Bronchial epithelial cell (primary cell): ENCODE measurements at places on chromosomes 13 and 19. TPM values are rescaled to one million over a fixed set of nuclear protein-coding genes. Genes with fewer than 3 reads are reported as not detected.

The CRX gene
- not detected in 2 replicates for total RNA-seq

DNA sequence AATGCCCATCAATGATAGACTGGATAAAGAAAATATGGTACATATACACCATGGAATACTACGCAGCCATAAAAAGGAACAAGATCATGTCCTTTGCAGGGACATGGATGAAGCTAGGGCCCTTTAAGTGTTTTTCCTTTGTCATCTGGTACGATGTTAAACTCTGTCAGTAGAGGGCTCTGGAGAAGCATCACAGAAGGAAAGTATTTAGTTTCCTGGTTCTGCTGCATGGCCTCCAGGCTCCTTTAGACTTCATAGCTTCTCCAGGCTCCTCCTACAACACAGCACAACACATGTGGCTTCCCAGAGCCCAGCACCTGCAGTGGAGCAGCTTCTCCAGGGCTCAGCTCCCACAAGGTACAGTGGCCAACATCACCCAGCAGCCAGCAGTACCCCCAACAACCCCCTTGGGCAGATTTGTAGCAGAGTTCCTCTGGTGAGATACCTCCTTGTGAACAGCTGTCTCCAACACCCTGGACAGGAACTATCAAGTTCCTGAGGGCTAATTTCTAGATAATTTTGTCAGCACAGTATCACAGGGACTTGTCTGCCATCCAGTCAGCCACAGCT is 63.4 kb downstream of the KCTD12 start:
- DNase-seq = peak; percentile 43

- no peak for DNase-seq
Observed at GRCh38 chr13:90883592-90883991, 463.9 kb upstream of the MIR17HG start.

GRCh38 chr19:40507892-40508291 is 41.1 kb downstream of the SPTBN4 start:
- DNase-seq = no peak

- no peak for DNase-seq
Observed at GRCh38 chr19:1767464-1767933, 14.2 kb downstream of the ONECUT3 start.

DNA sequence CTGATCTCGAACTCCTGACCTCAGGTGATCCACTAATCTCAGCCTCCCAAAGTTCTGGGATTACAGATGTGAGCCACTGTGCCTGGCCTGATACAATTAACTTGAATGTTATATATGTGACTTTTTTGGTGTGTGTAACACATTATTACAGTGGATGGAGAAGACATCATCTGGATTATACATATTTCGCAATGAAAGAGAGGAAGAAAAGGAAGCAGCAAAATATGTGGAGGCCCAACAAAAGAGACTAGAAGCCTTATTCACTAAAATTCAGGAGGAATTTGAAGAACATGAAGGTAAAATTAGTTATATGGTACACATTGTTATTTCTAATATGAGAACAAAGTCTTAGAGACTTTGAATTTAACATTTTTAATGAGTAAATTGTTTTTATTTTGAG is 55.5 kb downstream of the BRCA2 start:
- no peak for DNase-seq

The URAD gene
- total RNA-seq = not detected in 2 replicates

- DNase-seq = peak; percentile 57
Observed at GRCh38 chr13:34577051-34577450, 365.0 kb upstream of the NBEA start.

The CGB5 gene
- total RNA-seq = 0.26 and 0.64 TPM in 2 replicates

DNA sequence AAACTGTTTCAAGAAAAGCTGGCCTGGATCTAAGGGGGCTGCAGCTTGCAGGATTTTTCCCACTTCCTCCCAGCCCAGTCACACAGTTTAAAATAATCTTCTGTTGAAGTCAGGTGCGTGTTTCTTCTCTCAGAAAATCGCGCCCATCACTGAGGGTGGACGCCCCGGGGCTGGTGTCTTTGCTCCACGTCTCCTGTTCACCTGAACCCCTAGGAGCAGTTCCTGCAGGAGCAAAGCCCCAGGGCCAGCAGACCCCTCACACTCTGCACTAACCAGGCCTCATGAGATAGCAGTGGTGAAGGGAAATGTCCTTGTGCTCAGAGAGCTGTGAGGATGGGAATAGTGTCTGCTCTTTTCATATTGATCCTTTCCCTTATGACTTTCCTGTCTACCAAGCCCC is 920 bp upstream of the SIGLEC7 start:
- DNase-seq = no peak

- peak; percentile 25 for DNase-seq
Observed at GRCh38 chr19:45952686-45953505, 20.8 kb downstream of the NOVA2 start.

The SWSAP1 gene
- total RNA-seq = 0.53 and 0.90 TPM in 2 replicates

The GJB6 gene
- total RNA-seq = 32.6 and 99.9 TPM in 2 replicates

DNA sequence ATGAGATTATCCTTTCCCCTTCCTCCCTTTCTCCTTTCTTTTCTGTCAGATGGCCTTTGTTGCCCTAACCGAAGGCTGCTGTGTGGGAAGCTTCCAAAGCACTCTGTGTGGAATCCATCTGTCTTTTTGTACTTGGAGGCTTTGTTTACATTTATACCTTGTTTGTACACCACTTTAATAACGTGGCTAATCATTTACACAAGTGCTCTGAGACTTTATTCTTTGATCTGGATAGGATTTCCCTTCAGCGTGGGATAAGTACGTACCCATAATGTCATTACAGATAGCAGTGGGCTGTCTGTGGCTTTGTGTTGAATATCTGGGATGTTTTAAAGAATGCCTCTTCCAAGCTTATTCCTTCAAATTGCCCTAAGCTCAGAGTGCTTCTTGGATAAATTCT is 684.7 kb upstream of the SLITRK5 start:
- DNase-seq = no peak

The CNMD gene
- not detected in 2 replicates for total RNA-seq

DNA sequence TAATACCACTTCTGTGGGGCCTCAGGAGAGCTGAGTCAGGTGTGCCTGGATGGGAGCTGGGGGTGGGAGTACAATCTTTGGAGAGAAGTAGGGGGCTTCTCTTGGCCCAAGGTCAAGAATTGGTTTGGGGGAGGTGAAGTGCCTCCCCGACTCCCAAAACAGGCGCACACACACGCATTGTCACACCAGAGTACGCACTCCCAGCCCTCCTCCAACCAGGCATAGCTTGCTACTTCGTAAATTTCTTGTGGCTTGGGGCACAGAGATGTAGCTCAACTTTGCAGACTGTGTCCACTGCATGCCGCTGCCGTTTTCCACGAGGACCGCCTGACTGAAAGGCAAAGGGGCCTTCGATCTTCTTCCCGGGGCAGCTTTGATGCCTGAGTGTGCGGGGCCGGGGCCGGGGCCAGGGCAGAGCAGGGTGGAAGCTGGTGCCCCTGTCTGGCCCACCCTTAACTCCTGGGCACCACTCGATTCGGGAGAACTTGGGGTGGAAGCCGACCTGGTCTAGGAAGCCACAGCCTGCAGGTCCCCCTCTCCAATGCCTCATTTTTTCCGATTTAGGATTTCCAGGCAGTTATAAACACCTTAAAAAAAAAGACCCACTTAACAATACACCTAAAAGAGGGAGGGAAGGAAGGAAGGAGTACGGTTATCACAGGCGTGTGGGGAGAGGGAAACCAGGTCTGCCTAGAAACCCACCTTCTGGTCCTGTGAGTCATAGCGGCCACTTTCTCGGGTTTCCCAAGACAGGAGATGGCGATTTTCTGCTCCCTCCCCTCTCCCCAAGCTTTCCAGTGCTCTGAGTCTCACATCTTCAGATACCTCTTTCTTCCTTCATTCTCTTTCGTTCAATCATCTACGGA is 5.8 kb upstream of the TSHZ3 start:
- no peak for DNase-seq

The SAMD4B gene
- total RNA-seq = 19.2 and 38.7 TPM in 2 replicates

- DNase-seq = no peak
Observed at GRCh38 chr19:17103177-17103576, 27.6 kb downstream of the MYO9B start.

DNA sequence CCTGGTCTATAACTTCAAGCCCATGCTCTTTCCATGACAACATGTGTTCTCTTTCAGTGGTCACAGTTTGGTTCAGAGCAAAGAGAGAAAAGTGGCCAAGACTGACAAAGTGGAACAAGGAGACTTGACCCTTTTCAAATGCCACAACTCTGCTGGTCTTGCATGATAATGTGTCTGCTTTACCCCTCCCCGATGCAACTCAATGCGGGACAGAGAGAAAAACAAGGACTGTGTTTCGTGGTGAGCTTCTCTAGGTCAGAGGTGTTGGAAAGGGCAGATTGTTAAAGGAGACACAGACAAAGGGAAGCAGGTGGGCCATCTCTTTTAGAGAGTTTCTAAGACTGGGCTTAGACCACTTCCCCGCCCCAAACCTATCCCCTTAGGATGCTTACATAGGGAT is 61.6 kb upstream of the SERTM1 start:
- DNase-seq = no peak

- DNase-seq = no peak
Observed at GRCh38 chr13:36512771-36513170, 80.5 kb downstream of the CCNA1 start.

The FRY gene
- 0.79 and 5.8 TPM in 2 replicates for total RNA-seq

GRCh38 chr13:60267498-60268202 is 103.9 kb upstream of the DIAPH3 start:
- no peak for DNase-seq

The IGFL1 gene
- total RNA-seq = not detected in 2 replicates

DNA sequence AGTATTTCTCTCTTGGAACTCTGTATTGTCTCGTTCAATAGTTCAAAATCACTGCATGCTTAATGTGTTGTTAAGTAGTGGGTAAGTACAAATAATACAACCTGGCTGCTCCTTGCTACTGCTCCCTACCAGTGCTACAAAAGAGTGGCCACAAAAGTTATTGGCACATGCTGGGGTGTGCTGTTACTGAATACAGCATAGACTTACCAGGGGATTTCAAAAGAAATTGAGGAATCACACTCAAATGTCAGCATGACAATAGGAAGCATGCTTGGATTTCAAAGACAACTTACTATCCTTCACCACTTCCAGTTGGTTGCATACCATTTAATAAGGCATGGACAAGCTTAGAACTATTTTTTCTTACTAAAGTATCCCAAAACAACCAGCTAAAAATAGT is 1041.3 kb upstream of the SPRY2 start:
- DNase-seq = no peak

DNA sequence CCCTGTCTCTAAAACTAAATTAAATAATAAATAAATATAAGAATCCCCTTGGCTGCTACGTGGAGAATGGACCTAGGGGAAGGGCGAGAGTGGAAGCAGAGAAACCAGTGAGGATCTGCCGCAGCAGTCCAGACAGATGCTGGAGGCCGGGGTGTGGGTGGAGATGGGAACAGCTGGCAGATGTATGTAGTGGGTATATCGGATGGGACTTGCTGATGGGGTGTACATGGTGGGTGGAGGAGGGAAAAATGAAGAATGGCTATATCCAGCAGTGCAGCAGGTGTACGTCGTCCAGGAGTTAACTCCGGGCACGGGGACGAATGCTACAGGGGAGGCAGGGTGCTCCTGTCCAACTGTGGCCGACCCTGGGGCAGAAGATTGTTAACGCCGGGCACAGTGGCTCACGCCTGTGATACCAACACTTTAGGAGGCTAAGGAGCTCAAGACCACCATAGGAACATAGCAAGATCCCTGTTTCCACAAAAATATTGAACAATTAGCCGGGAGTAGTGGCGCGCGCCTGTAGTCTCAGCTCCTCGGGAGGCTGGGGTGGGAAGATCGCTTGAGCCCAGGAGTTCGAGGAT is 654 bp downstream of the CEP89 start:
- DNase-seq = no peak

GRCh38 chr19:18704971-18705370 is 21.5 kb downstream of the CRTC1 start:
- no peak for DNase-seq
